Ecto neural progenitor cell (in vitro differentiated cells): ENCODE measurements at places on chromosomes 7 and 10.

DNA sequence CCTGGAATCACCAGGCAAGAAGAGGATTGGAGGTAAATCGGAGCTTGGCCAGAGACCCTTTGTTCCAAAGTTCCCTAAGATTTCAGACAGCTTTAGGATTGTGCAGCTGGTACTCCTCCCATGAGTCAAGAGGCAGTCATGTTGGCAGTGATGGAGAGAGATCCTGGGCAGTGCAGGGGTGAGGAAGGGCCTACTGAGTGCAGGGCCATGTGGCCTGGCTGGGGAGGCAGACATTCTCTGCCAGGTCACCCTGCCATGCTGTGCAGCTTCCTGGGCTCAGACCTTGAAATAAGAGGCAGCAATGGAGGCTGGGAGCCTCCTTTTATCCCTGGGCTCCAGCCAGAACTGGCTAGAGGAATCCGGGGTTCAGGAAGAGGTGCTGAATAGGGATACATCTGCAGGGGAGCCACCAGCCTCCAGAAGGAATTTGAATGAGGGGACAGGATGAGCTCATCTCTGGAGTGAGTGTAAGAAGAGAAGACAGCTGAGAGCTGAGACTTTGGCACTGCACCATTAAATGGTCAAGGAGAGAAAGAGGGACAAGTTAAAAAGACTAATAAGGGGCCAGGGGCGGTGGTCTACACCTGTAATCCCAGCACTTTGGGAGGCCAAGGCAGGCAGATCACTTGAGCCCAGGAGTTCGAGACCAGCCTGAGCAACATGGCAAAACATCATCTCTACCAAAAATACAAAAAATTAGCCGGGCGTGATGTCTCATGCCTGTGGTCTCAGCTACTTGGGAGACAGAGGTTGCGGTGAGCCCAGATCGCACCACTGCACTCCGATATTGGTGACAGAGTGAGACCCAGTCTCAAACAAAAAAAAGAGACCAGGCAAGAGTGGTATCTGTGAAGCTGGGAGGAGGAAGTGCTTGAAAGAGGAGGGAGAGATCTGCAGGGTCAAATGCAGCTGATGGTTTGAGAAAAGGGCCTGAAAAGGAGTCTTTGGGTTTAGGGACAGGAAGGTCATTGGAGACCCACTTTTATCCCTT is 12.0 kb downstream of the SFTPD start:
- peak; percentile 28 for DNase-seq

- DNase-seq: no peak
Observed at GRCh38 chr10:93091960-93092359, 18.3 kb downstream of the CYP26A1 start.

DNA sequence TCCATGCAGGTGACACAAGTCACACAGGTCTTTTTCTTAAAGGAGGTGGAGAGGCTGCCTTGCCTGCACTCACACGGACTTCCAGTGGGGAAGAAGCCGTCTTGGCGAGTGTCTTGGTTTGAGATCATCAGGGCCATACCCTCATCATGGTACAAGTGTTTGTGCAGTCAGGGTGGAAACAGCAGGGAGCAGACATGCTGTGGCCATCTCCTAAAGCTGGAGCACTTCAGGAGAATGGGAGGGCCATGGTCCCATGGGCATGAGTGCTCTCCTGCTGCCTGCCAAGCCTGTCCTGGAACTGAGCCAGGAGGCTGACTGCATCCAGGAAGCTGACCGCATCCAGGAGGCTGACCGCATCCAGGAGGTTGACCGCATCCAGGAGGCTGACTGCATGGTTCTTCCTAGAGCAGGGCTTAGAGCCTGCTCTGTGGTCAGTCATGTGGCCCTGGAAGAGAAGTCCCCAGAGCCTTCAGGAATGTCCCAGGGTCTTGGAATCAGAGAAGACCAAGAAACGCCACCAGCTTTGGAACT is 98.4 kb downstream of the ADARB2 start:
- DNase-seq: peak; percentile 31

GRCh38 chr7:325051-325798 is 35.3 kb downstream of the FOXL3 start:
- DNase-seq: no peak

DNA sequence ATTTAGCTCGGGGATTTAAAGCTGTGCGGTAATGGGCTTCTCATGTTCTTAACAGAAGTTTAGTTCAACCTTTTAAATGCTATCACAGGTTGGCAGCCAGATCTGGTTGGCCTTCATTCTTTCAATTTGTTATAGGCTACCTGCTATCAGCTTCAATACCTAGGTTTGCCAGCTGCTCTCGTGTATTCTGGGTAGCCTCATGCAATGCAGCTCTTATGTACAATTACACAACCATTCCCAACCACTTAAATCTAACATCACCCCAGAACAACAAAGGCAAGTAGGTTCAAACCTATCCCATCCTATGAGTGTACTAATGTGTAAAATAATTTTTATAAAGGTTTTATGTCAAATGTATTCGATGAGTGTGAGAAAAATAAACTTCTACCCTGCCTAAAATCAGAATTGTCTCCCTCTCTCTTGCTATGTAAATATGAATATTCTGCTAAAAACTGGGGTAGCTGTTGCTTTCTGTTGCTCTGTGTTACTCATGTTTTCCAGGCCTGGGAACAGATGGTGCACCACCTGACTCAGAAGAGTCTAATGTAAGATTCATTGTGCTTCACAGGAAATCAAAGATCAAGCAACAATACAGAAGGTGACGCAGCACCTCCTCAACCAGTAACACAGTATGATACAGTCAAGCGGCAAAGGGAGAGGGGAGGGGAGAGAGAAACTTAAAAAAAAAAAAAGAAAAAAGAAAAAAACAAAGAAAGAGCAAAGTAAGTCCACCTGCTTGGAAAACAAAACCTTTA is 188.6 kb downstream of the ETV1 start:
- DNase-seq: no peak

- DNase-seq: no peak
Observed at GRCh38 chr7:82441669-82442478, 1.7 kb downstream of the CACNA2D1 start.

DNA sequence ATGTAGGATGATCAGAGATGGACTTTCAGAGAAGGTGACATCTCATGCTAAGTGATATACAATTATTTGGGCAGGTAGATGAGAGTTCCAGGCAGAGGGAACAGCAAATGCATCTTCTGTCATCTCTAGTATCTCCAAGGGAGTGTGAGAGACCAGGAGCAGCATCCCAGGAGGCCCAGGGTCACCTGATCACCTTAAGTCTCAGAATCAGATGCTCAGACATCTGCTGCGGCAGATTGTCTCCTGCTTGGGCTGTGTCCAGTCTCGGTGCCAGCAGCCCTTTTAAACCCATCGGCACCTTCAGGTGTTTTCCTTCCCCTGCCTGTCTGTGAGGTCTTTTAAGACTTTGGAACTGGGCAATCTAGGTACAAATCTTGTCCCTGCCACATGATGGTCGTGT is 690.6 kb downstream of the LRMDA start:
- no peak for DNase-seq

DNA sequence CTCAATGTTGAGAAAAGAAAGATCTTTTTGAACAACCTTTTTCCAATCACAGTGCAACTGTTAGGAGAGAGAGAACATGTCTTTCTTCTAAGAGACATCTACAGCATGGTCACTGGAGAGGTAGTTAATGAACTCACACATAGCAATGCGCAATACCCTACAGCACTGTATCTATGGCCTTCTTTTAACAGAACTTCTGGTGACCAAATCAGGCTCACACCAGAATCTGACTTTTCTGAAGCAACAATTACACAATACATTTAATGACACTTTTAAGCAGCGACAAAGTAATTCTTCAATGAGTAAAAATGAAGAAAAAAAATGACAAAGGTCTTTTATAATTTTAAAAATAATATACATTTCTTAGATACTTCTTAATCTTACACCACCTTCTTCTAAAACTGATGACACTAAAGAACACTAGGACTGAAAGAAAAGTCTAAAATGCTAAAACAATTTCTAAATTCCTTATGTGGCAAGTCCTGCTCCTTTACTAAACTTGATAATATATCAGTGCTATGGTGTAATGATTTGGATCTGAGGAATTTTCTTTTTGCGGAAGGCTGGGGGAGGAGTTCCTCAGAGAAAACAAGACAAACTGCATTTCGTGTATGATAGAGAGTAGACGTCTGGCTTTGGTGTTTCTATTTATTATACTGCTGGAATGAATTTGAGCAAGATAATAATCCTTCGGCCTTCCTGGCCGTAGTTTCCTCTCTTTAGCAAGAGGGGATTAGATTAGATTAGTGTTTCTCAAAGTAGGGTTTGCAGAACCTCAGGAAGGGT is 166.3 kb downstream of the ZNF438 start:
- DNase-seq: no peak

- peak; percentile 85 for DNase-seq
Observed at GRCh38 chr10:100827819-100828737, 82.7 kb downstream of the PAX2 start.

DNA sequence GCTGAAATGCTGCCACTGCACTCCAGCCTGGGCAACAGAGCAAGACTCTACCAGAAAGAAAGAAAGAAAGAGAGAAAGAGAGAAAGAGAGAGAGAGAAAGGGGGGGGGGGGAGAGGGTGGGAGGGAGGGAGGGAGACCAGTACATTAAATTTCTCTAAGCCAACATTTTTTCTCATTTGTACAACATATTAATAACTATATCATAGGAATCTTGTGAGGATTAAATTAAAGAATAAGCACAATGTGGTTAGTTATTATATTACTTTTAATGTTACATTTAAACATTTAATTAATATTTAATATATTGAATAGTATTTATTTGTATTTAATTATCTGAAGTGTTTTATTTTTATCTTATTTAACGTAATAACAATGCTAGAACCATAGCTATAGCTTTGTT is 53.1 kb downstream of the PLXDC2 start:
- DNase-seq: no peak
